GM23248 (cell line): ENCODE measurements at places on chromosomes 5 and 9. TPM values are rescaled to one million over a fixed set of nuclear protein-coding genes. Genes with fewer than 3 reads are reported as not detected.
A peak's percentile ranks its signal among the peaks of the same experiment; 100 is the strongest.

- no peak for DNase-seq
These were observed 709 bp upstream of the GAPT start for GRCh38 chr5:58490402-58491050.

DNA sequence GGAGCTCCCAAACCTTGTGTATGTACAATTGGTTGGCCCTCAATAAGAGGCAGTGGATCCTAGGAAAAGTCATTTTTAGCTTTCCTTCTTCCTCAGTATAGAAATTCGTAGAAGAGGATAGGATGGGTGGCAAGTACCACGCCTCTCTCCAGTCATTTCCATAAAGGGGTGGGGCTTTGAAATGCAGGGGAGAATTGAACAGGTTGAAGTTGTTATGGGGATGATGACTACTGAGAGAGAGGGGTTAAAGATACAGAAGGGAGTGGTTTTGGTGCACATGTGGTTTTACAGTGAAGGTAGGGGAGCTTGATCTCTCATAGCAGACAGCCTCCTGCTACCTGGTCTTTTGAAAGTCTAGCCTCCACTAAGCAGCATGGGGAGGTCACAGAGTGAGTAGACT, 54.4 kb upstream of the FAM120AOS start:
- no peak for DNase-seq

ECSCR gene
- not detected in 2 replicates for total RNA-seq

DNA sequence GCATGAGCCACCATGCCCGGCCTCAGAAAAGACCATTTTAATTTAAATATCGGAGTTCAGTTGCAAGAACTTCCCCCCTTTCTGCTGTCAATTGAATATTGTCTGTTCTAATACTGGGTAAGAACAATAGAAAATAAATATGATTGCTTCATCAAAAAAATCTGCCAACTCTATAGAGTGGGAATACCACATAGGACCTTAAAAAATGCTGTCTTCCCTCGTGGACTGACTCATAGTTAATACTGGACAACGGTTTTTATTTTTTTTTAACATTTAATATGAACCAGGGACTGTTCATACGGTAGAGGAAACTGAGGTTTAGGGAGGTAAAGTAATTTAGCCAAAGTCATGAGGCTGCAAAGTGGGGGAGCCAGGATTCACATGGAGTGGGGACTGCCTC, 9.7 kb downstream of the ZNF462 start:
- DNase-seq: peak; percentile 23

PLCXD3 gene
- 0.13 and 0.22 TPM in 2 replicates for total RNA-seq
